ENCODE measurements at places on chromosomes 3 and 15.

- no peak for DNase-seq
Observed at GRCh38 chr3:127068111-127068810, 85.3 kb downstream of the PLXNA1 start.

DNA sequence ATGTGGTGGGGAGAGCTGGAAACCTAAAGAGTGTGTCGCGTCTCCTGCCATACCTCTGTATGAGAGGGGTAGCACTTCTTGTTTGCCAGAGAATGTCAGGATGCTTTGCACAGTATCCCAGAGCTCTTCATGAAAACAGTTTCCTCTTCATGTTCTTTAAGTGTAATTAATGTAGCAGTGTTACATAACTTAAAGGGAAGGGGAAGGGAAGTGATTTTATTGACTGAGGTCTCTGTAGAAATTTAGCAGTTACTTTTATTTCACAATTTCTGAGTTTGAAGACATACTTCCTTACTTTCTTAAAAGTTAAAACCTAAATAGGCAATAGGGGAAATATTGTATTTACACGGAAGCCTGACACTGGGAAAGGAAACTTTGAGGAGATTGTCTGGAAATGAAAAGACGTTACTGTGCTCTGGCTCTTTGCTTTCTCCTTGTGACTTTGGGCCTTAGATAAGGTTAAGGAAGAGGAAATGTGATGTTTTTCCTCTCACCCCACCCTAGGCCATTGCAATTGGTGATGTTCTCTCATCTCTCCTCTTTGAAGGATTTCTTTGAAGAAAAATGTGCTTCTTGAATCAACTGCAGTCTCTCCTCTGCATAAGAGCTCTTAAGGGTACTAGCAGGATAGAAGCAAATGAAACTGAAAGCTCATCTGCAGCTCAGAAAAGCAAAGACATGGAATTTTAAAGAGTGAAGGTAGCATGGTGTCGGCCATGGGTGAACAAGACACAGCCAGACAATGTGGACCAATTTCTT is 6.0 kb downstream of the NXPE3 start:
- DNase-seq, result no peak

- DNase-seq, result no peak
Observed at GRCh38 chr15:55879181-55879580, 114.2 kb downstream of the NEDD4 start.

GRCh38 chr15:77578641-77579372 is 53.9 kb downstream of the LINGO1 start:
- DNase-seq, result no peak

- DNase-seq, result no peak
Observed at GRCh38 chr3:113985541-113985940, 37.7 kb downstream of the ZDHHC23 start.

DNA sequence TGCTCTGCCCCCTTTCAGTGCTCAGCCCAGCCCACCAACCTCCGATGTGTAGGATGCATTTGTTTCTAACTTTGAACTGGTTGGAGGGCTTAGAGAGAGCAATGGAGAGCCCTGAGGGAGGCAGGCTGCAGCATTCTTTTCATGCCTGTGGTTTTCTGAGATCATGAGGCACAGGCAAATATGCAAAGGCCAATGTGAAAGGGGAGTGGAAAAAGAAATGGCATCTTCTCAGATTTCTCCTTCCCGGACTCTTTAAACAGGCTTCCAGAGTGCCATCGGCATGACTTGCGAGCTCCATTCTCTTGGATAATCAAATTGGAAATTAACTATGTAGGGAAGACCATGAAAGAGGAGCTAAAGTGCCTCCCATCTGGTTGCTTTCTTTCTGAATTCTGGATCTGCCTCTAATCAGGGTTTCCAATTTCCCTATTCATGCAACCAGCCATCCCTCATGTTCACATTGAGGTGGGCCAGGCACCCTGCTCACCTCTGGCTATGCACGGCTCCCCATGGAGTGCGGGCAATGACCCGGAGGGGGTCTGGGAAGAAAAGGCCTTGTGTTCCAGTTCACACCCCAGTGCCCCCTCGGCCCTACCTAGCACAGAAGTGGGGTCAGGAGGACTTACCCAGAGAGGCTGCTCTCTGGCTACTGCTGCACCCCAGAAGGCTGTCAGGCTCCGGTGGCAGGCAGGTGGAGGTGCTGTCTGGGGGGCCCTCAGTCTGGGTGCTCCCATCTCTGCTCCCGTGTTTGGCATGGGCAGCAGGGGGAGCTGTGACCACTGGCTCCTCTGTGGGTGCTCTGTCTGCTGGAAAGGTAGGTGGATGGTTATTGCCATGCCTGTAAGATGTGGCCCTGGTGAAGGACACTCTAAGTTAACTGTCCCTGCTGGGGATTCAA is 16.1 kb downstream of the AMOTL2 start:
- DNase-seq, result peak; percentile 60

- DNase-seq, result no peak
Observed at GRCh38 chr3:169541528-169541927, 122.0 kb downstream of the MECOM start.

GRCh38 chr15:58069008-58069407 is 3.5 kb upstream of the ALDH1A2 start:
- DNase-seq, result no peak

- DNase-seq, result no peak
Observed at GRCh38 chr15:88493844-88494243, 26.3 kb downstream of the MRPS11 start.

- no peak for DNase-seq
Observed at GRCh38 chr15:32674681-32675080, 33.2 kb downstream of the SCG5 start.

GRCh38 chr3:123080864-123081562 is 14.2 kb downstream of the PDIA5 start:
- DNase-seq, result no peak

GRCh38 chr15:91268510-91268909 is 168.5 kb downstream of the SV2B start:
- no peak for DNase-seq

- DNase-seq, result no peak
Observed at GRCh38 chr3:46283881-46284450, 41.7 kb downstream of the CCR3 start.

GRCh38 chr15:62681939-62682896 is 360.3 kb upstream of the TPM1 start:
- DNase-seq, result no peak

GRCh38 chr15:58684751-58685150 is 64.8 kb downstream of the ADAM10 start:
- DNase-seq, result no peak

DNA sequence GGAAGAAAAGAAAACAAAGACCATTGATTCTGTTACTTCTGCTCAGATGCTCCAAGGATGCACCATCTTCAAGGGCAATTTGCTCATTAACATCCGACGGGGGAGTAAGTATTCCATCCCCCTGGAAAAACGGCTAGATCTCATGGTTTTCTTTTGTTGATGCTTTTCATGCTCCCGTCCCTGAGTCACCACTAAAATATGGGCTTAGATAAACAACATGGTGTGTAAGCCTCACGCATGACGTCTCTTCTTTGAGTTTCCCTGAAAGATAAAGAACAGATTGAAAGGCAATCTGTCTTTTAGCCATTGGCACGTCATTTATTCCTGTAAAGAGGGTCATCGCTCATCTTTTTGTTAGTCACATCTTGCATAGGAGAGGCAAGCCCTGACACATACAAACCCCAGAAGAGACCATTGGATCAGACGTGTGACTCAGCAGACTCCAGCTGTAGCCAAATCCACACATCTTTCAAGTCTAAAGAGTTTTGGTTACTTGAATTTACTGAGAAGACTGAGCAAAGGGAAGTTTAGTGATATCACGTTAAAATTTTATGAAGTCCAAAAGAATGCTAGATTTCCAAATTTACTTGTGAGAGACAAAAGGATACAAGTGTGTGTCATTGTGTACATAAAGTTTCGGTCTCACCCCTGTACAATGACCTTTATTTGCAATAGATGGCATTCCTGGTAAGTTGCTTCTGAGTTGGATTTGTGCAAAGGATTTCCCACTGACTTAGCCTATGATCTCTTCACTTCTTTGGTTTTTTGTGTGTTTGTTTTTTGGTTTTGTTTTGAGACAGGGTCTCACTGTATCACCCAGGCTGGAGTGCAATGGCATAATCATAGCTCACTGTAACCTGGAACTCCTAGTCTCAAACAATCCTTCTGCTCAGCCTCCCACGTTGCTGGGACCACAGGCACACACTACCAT is 110.5 kb downstream of the PGPEP1L start:
- no peak for DNase-seq

Measured in left lung (tissue), 14 donors.